Endothelial cell of umbilical vein (primary cell): ENCODE measurements at places on chromosomes 16 and 17.

GRCh38 chr17:8861495-8862181 is 5.8 kb downstream of the PIK3R6 start:
- DNase-seq: no peak

GRCh38 chr17:36069136-36069535 is 5.1 kb downstream of the CCL18 start:
- no peak for DNase-seq

- no peak for DNase-seq
These were observed 59.1 kb downstream of the PDPK1 start for GRCh38 chr16:2596747-2597559.

- DNase-seq: no peak
These were observed 47.7 kb upstream of the ZNF750 start for GRCh38 chr17:82887255-82888164.

GRCh38 chr17:10357768-10358167 is 15.0 kb downstream of the MYH13 start:
- no peak for DNase-seq

- peak; percentile 30 for DNase-seq
These were observed 17.7 kb downstream of the ADCY9 start for GRCh38 chr16:4098501-4098900.

DNA sequence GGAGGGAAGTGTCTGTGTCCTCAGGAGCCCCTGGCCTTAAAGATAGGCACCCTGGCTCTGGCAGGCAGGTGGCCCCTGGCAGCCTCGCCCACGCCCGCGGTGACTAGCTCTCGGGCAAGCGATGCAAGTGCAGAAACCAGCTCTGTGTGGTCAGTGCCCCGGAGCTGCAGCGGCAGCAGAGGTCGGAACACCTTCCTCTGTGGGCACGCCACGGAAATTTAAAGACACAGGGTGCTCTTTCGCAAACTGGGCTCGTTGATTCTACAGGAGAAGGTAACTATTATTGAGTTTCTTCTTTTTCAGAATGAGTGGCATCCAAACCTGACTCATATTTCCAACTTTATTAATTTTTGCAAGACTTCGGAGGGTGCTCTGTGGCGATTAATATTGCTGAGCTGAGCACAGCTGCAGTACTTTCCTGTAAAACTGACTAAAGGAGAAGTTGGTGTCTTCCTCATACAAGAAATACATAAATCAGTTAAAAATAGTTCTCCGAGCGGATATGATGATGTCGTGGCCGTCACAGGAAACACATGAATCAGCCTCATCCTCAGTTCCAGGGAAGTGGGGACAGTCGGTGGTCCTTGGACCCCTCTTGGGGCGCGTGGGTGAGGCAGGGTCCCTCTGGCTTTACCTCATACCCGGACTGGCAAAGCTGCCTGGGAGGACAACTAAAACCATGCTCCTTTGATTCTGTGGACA is 120.2 kb downstream of the METRNL start:
- DNase-seq: no peak

DNA sequence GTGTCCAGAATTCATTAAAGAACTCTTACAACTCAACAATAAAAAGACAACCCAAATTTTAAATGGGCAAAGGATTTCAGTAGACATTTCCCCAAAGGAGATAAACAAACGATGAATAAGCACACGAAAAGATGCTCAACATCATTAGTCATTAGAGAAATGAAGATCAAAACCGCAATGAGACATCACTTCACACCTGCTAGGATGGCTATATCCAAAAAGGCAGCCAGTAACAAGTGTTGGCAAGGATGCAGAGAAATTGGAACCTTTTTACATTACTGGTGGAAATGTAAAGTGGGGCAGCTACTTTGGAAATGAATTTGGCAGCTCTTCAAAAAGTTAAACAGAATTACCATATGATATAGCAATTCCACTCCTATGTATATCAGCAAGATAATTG is 42.0 kb downstream of the PITPNM3 start:
- no peak for DNase-seq

DNA sequence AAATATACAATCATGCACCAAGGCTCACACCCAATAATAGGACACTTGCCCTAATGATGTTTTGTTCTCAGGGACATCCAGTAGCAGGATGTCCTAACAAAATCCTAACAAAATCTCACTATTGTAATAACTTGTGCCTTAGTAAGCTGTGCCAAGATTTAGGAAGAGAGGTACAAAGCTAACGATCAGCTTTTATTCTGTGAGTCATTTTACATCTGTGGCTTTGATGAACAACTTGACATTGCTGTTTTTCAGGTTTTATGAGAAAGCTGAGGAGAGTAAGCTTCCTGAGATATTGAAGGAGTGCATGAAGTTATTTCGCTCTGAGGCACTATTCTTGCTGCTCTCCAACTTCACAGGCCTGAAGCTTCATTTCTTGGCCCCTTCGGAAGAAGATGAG is 18.9 kb downstream of the OGFOD1 start:
- no peak for DNase-seq

DNA sequence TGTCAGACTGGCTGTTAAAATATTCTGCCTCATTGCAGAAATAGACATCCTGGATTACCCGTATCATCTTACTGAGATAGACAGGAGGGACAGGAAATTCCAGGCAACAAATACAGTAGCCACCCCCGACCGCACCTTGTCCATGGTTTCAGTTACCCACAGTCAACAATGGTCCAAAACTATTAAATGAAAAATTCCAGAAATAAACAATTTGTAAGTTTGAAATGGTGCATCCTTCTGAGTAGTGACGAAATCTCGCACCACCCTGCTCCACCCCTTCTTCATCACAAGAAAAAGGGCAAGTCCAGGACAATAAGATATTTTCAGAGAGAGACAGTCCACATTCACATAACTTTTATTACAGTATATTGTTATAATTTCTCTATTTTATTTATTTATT is 23.6 kb upstream of the PRSS54 start:
- DNase-seq: no peak

DNA sequence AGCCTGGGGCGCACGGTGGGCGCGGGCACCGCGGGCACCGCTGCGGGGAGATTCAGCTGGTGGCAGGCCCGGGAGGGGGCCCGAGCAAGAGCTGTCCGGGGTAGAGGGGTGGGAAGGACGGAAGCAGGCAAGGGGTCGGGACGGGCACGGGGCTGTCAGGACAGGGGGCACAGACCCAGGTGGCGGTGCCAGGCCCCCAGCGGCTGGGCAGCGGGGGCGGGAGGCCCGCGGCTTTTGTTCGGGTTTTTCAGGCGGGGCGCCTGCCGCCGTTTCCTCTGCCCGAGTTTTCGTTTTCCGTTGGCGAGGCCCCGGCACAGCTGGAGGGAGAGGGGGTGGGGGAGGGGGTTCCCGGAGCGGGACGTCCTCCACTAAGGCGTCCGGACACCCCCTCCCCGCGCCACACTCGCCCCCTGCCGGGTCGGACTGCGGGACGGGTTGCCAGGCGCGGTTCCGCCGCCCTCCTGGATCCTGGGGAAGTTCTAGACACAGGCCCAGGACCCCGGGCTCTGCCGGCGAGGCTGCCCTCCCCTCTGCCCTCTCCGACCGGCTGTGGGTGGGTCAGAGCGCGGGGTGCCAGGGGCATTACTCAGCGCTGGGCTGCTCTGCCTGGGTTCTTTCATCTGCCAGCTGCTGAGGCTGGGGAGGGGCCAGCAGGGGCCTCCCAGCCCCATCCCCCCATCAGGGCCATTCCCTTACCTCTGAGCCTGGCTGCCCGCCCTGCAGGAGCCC is 543 bp downstream of the ARHGAP23 start:
- peak; percentile 56 for DNase-seq

- DNase-seq: no peak
These were observed 11.6 kb downstream of the WIPF2 start for GRCh38 chr17:40230670-40231069.

DNA sequence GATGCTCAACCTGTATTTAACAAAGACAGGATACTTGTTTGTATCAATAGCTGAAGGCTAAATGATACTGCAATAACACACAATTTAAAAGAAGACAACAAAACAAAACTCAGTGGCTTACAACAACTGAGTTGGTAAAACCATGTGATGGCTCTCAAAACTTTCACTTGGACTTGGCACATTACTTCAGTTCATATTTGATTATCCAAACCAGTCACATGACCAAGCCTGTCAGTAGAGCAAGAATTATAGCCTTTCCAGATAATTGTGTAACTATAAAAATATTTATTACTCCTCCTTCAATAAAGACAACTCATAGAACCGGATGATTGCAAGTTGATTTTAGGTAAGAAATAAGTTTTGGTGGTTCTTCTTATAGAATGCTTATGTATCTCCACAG is 56.8 kb downstream of the NQO1 start:
- no peak for DNase-seq

GRCh38 chr16:23535901-23536300 is 21.2 kb downstream of the EARS2 start:
- DNase-seq: no peak

- no peak for DNase-seq
These were observed at the start of gene PPP1R1B for GRCh38 chr17:39626171-39627046. PPP1R1B (plus strand) TSS chr17:39626952; CDS start chr17:39627393, 441 bp downstream.

DNA sequence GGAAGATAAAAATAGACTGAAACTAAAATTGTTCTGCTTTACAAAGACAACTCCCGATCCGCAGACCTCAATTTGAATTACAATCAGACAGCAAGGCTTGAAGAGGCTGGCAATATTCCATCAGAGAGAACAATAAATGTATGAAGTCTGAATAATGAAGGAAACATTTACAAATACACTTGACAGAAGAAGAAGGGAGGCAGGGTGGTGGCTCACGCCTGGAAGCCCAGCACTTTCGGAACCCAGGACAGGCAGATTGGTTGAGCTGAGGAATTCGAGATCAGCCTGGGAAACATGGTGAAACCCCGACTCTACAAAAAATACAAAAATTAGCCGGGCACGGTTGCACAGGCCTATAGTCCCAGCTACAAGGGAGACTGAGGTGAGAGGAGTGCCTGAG is 14.6 kb downstream of the ODF4 start:
- peak; percentile 66 for DNase-seq

DNA sequence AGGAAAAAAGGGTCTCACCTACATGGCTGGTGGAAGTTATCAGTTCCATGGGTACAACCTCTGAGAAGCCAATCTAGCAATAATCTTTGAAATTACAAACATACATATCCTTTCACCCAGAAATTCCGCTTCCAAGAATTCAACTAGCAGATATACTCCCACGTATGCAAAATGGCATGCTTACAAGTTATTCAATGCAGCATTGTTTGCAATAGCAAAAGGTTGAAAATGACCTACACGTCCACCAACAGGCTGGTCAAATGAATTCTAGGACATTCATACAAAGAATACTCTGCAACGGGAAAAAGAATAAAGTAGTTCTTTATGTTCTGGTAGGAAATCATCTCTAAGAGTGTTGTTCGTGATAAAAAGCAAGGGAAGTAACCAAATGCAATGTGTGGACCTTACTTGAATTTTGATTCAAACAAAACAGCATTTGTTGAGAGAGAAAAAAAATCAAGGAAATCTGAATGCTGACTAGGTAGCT is 63.7 kb upstream of the NLK start:
- DNase-seq: peak; percentile 45

- peak; percentile 39 for DNase-seq
These were observed 135.4 kb downstream of the CLEC16A start for GRCh38 chr16:11079652-11080187.

DNA sequence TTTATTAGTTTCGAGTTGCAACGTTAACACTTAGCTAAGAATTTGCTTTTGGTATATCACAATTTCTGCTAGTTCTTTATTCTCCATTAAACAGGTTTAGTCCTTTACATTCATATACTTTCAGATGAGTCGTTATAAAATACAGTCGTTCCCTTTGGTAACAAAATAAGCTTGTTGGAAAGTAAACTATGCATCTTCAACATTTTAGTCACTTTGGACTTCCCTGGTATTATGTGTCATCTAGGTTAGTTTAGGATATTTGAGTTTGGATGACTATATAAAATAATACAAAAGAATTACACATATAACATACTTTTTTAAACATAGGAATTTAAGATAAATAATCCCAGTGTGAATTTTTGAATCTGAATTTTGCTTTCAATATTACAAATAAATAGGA is 351.5 kb downstream of the BCAS3 start:
- no peak for DNase-seq

DNA sequence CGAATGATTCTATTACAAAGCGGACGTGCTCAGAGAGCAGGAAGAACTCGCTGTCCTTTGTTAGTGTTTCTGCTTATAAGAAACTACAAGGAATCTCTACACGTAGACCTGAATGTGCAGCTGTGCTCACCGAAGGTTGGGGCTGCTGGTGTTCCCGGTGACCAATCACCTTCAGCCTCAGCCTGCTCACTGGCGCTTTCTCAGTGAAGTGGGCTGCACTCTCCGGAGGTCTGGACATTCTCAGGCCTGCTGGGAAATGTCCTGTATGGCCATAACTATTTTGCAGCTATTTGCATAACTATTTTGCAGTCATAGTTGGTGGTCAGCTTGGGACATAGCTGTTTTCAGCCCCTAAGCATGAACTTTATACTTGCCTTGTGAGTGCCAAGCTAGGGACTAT is 9.7 kb upstream of the CIAO3 start:
- no peak for DNase-seq

DNA sequence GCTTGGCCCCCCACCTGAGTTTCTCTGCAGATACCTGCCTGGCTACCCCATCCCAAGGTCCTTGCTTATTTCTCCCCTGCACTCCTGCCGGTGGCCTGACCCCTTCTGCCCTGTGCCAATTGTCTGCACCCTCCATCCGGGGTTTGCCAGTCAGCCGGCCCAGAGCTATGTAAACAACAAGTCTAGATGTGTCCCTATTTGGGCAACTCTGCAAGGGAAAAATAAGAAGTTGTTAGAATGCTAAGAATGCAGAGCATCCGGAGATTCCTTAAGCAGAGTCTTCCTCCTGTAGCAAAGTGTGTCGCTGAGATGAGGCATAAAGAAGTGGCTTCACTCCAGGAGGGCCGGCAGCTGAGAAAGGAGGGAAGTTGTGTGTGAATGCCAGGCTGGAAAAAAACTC is 46.6 kb downstream of the RGS9 start:
- DNase-seq: peak; percentile 51

DNA sequence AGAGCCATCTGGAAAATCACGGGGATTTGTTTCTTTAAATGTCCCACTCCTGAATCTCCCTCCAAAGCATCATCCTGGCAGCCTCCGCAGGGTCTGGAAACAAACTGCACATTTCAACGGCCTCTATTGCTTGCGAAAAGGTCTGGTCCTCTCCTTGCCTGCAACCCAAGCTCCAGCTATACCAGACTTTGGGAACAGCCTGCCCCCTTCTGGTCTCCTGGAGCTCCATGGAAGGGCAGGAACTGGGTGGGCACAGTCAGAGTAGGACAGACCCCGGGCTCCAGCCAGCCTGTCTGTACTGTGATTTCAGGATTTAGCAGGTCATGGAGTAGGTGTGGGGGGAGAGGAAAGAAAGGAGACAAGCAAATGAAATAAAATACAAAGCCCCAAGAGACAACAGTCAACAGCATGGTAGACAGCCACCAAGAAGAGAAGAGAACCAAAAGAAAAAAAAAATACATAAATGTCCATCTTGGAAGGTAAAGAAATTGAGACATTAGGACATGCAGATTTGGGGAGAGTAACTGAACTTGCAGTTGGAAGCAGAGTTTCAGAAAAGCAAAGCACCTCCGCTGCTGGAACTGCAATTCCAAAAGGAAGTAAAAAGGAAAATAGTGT is 2.7 kb downstream of the XYLT1 start:
- no peak for DNase-seq

DNA sequence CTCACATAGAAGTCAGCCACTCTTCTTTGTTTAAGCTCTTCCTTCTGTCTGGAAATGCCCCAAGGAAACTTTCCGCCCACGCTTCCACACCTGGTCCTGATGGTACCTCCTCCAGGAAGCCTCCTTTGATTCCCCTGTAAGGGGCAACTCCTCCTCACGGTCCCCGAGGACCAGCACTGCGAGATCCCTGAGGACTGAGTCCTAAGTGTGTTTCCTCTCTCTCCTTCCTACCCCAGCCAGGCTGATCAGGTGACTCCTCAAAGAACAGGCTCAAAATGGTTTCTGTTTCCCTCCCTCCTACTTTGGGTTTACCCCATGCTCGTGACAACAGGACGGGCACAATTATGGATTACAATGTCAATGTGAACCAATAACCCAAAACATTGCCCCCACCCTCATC is 63.0 kb upstream of the MED9 start:
- no peak for DNase-seq
